ENCODE measurements at places on chromosomes 7 and 10.

- no peak for DNase-seq
Measured at GRCh38 chr7:44639671-44640321, 33.4 kb downstream of the OGDH start.

- no peak for DNase-seq
Measured at GRCh38 chr10:22598478-22598877, 115.9 kb downstream of the PIP4K2A start.

DNA sequence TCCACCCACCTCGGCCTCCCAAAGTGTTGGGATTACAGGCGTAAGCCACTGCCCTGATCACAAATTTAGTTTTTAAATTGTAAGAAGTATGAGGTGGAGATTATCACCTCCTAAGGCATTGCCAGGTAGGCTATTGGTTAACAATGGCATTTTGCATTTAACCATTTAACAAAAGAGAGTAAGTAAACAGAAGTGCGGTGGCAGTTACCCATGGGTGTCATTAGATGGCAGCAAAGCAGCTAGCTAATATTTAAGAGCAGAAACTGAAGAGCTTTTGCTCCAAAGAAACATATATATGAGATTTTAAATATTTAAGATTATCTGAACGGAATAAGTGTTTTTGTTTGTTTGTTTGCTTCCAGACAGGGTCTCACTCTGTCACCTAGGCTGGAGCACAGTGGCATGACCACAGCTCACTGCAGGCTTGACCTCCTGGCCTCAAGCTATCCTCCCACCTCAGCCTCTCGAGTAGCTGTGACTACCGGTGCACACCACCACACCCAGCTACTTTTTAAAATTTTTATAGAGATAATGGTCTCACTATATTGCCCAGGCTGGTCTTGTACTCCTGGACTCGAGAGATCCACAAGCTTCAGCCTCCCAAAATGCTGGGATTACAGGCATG is 325.5 kb upstream of the C7orf33 start:
- DNase-seq, result no peak

DNA sequence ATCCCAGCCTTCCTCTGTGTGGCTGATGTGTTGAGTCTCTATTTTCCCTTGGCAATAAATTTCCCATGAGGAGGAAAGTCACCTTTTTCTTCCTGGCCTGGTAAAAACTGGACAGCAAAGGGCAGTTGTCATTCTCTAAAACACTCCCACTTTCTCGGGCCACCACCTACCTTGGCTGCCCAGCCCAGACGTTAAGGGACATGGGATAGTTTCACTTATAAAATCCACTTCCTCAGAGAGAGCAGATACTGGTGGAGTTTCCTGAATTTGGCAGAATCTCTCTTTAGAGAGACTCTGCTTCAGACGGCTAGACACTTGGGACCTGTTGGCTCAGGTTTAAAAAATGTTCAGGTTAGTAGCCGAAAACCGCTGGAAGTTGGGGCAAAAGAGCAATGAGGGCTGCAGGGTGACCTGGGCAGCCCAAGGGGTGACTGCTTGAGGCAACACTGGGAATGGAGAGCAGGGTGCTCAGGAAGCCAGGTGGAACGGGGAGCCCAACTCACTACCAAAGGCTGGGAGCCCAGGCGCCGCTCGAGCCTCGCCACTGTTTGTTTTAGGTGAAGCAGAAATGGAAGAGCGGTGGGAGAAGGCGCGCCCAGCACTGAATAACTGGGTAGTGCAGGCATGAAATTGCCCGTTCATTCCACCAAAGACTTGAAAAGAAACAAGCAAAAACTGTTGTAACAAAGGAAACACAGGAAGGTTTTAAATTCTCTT is 186.1 kb downstream of the TRIL start:
- no peak for DNase-seq

DNA sequence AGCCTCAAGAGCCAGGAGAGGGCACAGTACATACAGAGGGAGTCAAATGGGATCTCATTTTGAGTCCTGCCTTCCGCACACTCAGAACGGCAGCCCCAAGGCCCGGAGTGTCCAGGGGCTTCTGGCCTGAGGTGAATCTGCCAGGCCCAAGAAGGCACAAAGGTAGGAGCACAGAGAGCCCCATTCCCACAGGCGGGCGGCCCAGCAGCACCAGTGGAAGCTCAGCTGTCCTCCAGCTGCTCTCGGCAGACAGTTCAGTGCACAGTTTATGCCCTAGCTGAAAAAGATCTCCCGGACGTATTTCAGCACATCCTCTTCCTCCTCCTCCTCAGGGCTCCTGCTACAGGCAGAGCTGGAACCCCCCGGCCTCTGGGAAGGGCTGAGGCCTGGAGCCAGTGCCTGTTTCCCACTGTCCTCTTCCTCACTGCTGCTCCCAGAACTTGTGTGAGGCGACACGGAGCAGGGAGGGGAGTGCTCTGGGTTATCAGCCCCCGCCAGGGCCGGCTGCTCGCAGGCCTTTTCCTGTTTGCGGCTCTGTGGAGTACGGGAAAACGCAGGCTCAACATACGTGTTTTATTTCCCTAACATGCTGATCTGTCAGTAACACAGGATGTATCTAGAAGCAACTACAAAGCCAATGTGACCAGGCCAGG is 4.0 kb downstream of the CYREN start:
- DNase-seq, result no peak

- DNase-seq, result no peak
Measured at GRCh38 chr7:127256041-127256725, 3.4 kb upstream of the GRM8 start.

GRCh38 chr10:72611783-72612182 is 14.1 kb downstream of the MICU1 start:
- no peak for DNase-seq

DNA sequence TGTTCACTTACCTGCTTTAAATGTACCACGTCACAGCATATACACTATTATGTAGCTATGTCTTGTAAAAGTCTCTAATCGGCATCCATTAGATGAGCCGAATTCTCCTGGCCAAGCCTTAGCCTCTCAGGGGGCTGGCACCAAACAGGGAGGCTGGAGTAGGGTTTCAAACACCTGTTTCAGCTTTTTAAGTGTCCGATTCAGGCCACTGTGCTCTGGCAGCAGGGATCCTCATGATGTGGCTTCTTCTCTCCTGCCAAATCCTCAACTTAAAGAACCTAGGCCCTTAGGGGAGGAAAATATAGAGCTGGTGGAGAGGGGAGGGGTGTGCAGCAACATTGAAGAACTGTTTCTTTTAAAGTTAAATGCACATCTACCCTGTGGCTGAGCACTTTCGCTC is 68.5 kb upstream of the NFKB2 start:
- DNase-seq, result no peak

DNA sequence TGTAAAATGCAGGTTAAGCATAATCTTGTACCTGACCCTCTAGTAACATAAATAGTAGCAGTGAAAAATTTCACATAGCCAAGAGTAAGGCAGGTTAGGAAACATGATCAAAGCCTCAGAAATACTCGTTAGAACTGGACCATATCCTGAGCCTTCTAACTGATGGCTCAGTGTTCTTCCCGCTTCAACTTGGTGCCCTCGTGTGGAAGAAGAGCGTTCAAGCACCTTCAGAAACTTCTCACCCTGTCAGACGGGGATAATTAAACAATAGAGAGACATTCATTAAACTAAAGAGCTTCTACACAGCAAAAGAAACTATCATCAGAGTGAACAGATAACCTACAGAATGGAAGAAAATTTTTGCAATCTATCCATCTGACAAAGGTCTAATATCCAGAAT is 124.5 kb downstream of the MYOF start:
- DNase-seq, result no peak

GRCh38 chr7:48786951-48787350 is 137.4 kb upstream of the CDC14C start:
- DNase-seq, result no peak

- DNase-seq, result no peak
Measured at GRCh38 chr10:34670081-34670480, 145.0 kb downstream of the PARD3 start.

DNA sequence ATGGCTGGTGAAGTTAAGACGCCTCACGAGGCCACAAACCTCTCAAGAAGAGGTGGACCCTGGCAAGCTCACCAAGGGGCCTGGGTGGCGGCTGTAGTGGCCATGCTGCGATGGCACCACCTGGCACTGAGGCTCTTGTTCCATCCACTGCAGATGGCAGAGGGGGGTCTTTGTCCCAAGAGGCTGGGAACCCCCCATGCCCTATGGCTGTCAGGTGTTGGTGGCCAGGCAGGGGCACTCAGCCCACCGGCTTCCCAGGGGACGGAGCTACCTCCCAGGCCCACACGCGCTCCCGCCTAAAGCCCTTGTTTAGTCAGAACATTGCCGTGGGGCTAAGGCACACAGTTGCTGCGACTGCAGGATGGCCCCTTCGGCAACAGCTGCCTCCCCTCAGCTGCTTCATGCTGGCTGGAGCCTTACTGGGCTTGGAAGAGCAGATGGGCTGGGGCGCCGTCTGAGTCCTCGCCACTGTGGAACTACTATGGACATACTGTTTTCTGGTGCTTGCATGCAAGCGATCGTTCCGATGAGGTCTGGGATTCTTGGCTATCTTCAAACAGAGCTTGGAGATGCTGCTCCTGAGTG is 46.8 kb downstream of the DPYSL4 start:
- no peak for DNase-seq

DNA sequence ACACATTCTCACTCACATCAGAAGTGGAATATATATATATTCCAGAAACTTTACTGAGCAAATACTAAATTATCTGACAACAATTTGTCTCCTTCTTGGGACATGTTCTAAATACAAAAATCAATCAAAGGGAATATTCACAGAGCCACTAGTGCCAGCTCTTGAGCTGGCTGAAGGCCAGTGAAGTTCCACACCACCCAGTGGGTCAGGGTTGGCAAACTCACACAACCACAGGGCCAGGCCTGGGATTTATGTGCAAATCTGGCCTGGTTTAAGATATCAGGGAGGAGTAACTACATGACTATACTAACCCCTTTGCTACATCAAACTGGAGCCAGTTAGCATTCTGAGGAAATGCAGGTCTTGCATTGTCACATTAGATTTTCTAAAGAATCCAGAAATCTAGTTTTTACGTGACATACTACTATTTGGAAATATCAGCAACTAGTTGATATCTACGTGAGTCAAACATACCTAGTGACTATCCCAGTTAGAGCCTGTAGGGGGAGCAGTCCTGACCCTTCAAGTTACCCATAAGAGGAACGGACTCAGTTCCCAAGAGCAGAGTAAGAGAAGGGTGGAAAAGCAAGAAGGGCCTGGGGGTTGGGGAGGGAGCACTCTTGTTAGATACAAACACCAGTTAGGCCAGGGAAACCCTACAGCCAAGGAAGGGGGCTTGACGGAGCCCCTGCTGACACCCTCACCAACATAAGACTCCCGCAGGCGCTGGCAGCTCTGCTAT is 600.4 kb downstream of the KCNMA1 start:
- no peak for DNase-seq

GRCh38 chr10:33258967-33259366 is 75.5 kb downstream of the NRP1 start:
- no peak for DNase-seq

DNA sequence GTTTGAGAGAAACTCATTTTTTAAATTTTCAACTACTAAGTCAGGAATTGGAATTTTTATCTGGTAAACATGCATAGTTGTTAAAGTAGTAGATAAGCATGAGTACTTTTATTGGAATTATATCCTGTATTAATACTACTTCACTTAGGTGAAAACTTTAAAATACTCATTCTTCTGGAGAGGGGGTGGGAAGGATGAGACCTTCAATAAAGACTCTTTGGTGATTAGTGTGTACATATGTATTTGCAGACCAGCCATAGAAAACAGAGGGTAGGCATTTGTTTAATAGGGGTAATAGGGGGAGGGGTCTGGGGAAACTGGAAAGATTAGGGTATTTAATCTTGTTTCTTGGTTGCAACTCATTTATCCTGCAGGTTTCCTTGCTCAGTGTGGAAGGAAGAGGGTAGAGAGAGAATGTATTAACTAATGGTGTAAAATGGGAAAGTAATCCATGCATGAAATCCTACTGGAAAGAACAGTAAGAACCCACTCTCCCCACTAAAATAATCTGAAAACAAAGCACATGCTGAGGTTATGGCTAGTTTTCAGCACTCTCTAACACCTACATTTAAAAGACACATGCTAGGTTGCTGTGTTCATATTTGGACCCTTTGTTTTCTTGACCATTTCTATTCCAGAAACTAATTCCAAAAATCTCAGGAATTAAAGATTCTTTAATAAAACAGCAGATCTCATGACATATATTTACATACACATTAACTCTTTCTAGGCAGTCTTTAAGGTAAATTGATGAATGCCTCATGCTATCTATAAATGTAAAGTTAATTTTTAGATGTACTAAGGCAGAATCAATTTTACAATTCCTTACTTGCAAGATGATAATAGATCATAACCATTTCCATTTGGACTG is 6.2 kb upstream of the IGF2BP3 start:
- no peak for DNase-seq

DNA sequence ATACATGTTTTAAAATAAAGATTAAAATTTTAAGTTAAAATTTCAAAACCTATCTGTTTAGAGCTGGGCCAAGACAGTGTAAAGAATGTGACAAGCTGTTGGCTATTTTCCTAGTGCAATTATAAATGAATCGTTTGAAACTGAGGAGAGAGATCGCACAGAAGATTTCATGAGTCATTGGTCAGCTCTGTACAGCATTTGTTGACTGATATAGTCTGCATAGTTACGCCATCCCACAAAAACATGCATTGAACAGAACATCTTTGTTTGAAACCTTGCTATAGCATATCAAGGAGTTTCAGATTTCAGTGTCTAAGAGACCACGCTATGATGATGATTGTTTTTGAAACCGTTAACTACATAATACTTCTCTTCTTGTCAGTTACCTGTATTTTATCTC is 1.3 kb upstream of the C10orf67 start:
- DNase-seq, result no peak

DNA sequence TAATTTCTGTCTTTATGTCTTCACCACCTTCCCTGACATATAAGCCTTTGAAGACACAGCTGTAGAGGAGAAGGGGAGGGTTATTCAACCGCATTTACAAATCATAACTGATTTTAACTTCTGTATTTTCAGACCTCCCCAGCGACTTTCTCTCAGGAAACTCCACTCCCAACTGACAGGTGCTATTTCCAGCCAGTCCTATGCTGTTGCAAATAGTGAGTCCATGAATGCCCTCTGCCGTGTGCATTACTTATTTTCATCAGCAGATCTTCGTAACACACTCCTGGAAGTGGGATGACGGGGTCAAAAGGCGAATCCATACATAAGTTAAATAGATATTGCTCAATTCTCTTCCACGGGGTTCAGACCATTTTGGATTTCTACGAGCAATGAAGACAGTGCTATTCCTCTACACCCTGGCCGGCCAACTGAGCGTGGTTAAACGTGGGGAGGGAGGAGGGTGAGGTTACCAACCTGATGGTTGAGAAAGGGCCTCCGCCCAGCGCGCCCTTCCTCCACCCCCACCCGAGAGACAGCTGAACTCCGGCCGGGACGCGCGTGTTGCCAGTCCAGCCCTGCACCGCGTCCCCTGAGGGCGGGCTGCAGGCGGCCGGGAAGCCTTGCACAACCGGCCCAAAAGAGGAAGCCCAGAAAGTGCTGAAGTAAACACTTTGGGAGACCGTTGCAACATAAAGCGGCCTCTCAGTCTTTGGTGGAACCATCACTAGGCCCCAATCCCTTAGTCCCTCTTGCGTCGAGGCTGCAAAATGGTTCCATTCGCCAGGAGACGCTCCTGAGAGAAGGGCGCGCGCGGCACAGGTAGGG is at the start of gene APBB1IP:
APBB1IP (plus strand) TSS at position 705 of the 825 bp plus-strand sequence. CDS start 53,986 bp downstream, outside the sequence.
- DNase-seq, result no peak

- DNase-seq, result no peak
Measured at GRCh38 chr10:22593636-22594198, 120.7 kb downstream of the PIP4K2A start.

- no peak for DNase-seq
Measured at GRCh38 chr7:151310578-151310977, 31.0 kb upstream of the NUB1 start.

- no peak for DNase-seq
Measured at GRCh38 chr7:115572111-115572510, 458.5 kb downstream of the TFEC start.

All from stimulated activated CD8-positive, alpha-beta memory T cell treated with anti-CD3 and anti-CD28 coated beads, Interleukin-15, amount 100 ng/mL, for 24 hours (primary cell).